GM18507 (cell line): ENCODE measurements at places on chromosomes 1 and 21.

DNA sequence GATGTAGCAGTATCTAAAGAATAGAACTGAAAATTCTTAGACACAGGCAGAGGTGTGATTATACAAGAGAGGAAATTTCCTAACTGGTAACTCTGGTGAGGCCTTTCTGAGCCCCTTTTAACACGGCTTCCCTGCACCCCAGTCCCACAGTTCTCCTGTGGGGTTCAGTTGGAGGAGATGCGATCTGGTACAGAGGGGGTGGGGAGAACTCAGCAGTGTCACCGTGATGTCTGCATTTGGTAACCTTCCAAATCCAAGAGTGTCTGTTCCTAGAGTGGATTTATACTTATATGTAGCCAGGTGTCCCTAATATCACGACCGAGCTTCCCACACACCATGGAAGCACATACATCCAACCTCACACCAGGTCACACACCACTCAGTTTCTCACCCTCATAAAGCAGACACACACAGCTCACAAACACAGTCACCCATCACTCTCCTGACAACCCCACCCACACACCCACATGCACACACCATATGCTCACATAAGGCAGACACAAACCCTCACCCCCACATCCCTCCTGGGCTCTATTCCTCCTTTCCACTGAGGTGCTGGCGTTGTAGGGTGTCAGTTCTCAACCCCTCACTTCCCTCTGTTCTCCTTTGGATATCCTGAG is 48.5 kb downstream of the RHBG start:
- DNase-seq = no peak

DNA sequence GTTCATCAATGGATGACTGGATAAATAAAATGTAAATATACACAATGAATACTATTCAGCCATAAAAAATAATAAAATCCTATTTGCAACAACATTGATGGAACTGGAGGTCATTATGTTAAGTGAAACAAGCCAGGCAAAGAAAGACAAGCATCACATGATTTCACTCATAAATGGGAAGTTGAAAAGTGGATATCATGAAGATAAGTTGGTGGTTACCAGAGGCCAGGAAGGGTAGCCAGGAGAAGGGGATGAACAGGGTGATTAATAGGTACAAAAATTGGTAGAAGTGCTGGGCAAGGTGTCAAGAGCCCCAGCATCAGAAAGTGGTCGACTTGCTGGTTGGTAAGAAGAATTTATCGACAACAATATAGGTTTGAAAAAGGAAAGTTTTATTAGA is 1.3 kb upstream of the PARK7 start:
- no peak for DNase-seq

GRCh38 chr1:152479792-152480595 is 30.6 kb upstream of the LCE5A start:
- no peak for DNase-seq

DNA sequence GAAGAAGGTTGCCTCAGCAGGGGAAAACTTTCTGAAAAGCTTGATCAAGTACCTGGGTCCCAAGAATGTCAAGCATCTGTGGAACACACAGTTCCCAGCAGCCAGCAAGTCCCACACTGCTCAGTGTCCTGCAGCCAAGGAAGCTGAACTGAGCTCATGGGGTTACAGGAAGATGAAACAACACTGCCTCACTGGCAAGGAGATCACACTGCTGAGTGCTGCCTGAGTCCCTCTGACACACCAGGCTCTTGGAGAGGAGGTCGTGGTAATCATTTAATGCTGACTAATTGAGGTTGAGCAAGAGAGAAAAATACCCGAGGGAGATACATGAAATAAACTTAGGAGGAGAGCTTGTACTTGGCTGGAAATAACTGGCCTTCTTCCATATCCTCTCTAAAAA is 75.2 kb downstream of the MPZL1 start:
- no peak for DNase-seq

DNA sequence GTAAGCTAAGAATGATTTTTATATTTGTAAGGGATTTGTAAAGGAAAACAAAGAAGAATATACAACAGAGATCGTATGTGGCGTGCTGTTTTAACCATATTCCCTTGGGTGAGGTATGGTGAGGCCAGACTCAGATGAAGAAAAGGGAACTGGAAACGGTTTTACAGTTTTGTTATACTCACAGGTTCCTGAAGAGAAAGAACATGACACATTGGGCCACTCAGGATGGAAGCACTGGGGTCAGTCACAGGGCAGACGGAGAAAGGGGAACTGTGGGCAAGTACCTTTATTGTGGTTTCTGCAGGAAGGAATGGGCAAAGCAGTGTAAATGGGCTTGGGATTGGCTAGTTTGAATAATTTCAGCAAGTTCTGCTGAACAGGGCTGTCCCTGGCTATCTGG is 177.4 kb downstream of the LBR start:
- DNase-seq = no peak

DNA sequence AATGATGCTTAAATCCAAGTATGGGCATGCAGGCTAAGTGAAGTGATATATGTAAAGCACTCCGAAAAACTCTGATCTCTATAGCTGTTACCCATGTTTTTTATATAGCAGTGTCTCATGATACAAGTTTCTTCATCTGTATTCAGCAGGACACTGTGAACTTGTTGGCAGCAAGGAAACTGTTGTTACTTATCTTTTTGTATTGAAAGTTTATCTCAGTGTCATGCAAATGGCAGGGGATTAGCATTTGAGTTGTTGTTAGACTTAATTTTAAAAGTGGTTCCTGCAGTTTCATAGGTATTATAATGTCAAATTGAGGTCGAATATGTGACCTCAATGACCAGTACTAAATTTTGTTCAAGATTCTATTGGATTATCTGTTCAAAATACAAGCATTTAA is 47.9 kb downstream of the NCAM2 start:
- DNase-seq = no peak
